NCI-H2029 treated with DMSO at 0.1 percent for 48 hours (cell line): ENCODE measurements at places on chromosomes 2 and 18.

DNA sequence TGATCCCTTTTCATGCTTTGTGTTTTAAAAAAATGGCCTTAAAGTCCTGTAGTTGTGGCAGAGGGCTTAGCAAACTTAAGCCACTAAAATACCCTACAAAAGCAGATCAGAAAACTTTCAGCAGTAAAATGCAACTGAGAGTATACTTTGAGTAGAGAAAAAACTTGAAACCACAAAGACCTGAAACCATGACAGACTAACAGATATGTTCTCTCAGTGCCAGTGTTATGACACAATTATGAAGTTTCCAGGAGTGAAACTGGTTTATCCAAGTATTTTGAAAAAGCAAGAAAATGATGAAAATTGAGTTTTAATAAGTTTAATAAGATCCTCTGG is 74.5 kb downstream of the SPRED2 start:
- DNase-seq: no peak

DNA sequence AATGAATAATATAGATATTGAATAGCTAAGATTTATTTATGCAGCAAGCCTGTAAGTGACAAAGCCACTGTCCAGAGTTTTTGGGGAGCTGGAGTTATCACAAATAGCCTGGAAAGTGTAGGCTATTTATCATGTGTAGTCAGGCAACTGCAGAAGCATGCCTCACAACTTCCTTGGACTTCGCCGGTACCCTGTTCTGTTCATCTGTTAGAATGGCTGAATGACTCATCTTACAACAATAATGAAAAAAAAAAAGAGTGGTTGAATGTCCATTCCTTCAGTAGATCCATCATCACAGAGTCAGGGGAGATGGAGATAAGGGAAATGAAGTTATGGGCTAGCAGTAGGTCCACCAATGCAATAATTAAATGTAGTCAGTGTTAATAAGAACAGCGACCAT is 24.0 kb upstream of the ATP5MC3 start:
- no peak for DNase-seq

DNA sequence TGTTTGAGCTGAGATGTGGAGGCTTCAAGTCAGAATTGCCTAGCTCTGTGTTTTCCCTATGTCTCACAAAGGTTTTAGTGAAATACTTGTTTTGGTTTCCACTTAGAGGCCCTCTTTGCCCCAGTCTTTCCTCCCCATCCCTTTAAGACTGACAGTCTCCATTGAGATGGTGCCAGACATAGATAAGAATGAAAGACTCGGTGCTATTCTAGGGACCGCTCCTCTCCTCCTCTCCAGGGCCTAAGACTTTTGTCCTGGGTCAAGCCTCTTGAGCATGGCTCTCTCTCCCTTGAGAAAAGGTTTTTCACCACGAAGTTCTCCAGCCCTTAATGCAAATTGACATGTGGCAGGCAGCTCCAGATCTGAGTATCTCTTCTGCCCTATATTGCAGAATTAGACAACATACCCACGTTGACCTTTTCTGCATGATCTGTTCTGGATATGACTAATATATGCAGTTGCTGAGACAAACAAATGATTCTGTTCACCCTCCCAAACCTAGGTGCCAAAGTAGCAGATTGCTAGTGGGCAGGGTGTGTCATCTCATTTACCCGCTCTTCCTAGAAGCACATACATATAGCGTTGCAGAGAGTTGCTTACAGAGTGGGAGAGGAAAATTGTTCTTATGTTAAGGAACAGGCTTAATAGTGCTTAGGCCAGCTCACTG is 47.5 kb upstream of the ACSL3 start:
- DNase-seq: no peak

- no peak for DNase-seq
Measured at GRCh38 chr2:109355192-109355843, 226.3 kb downstream of the SH3RF3 start.

DNA sequence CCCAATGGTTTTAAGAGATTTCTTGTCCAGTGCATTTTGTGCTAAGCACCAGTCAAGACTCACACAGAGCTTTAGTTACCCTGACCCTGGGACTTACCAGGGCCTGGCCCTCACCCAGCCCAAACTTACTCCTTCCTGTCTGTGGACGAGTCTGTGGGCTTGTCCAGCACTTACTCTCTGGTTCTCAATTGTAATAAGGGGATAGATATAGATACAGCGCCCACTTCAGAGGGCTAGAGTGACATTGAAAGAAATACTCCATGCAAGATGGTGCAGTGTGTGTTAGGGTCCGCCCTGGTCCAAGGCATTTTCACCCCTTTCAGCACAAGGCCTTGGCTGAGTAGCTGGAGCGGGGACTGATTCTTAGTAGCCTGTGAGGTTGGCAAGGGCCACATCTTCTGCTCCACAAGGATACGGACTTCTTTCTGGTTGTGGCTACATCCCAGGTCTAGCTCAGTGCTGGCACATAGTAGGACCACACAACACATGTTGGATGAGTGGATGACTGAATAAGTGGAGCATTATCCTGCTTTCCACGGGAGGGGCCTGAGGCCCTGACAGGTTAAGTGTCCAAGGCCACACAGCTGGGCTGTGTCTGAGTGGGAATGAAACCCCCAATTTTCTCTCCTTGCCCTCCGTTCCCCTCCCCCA is 3.8 kb upstream of the ARID5A start:
- DNase-seq: no peak

DNA sequence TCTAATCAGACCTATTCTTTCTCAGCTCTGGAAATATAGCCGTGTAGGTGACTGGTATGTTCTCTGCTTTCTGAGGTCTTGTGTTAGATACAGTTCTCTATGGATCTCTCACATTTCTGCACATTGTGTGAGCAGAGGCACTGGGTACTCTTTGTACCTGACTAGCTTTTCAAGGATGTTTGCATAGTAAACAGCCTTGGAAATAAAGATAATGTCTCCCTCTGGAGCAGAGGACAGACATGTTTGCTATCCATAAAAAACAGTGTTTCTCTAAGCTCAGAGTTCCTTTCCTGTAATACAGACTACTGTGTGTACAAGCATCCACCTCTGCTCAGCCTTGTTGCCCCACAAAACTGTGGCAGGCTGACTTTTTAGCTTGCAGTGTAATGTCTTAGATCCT is 279.2 kb downstream of the CTNNA2 start:
- DNase-seq: no peak

GRCh38 chr2:69603146-69603743 is 40.3 kb downstream of the AAK1 start:
- no peak for DNase-seq

GRCh38 chr2:59604123-59604522 is 949.3 kb downstream of the BCL11A start:
- DNase-seq: no peak

DNA sequence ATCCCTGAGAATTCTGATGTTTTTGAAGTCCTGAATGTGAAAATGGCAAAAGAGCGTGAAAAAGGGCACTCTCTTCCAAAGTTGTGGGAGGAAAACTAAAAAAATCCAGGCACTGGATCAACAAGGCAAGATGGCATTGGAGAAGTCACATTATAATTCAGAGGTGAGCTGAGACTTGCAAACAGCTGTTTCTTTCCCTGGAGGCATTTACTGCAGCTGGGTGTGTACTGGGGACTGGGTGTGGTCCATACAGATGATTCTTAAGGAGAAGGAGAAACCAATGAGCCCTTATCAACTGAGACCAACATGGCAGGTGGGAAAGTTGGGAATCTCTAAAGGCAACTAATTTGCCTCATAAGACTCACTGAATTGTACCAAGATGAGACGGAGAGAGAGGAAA is 313.9 kb downstream of the TRIB2 start:
- no peak for DNase-seq

GRCh38 chr2:176502619-176503018 is 233.4 kb downstream of the MTX2 start:
- DNase-seq: peak; percentile 8

DNA sequence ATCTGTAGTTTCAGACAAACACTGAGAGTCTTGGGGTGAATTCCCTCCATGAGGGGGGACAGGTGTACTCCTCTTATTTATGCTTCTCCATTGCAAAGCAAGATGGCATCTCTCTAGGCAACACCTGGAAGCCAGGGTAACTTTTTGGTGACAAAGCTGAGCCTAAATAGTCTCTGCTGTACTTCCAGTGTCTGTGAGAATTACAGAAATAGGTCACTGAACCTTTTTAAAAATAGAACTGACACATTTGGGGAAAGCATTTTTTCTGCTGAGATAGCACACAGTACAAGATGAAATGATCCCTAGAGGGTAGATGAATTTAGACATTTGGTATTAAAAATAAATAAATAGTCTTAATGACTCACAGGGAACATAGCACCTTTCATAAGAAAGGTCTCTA is 71.7 kb upstream of the SP3 start:
- no peak for DNase-seq

- DNase-seq: no peak
Measured at GRCh38 chr18:36274083-36274715, 23.3 kb upstream of the FHOD3 start.

DNA sequence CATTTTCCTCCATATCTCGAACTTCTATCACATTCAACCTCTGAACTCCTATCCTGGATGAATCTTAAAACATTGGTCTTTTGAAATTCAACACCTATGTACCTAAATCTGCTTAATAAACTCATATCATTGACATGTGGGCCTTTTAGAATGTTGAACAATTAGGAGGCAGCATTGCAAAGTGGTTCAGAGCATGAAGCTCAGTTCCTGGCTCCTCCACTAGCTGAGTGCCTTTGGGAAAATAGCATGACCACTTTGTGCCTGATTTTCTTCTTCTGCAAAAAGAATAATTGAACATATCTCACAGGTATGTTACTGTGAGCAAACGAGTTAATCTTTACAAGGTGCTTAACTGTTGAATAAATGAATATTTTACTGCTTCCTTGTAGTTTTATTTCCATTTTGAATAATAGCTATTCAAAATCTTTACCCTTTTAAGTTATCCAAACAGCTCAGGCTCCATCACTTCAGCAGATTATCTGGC is 14.3 kb upstream of the ITPRID2 start:
- no peak for DNase-seq

GRCh38 chr18:48951448-48952286 is 902 bp upstream of the SMAD7 start:
- DNase-seq: no peak

- DNase-seq: peak; percentile 81
Measured at GRCh38 chr2:226802573-226802972, 3.0 kb upstream of the IRS1 start.
